ENCODE measurements at places on chromosomes 1 and 21.

- no peak for DNase-seq
Observed at GRCh38 chr1:14759042-14759818, 160.7 kb downstream of the KAZN start.

DNA sequence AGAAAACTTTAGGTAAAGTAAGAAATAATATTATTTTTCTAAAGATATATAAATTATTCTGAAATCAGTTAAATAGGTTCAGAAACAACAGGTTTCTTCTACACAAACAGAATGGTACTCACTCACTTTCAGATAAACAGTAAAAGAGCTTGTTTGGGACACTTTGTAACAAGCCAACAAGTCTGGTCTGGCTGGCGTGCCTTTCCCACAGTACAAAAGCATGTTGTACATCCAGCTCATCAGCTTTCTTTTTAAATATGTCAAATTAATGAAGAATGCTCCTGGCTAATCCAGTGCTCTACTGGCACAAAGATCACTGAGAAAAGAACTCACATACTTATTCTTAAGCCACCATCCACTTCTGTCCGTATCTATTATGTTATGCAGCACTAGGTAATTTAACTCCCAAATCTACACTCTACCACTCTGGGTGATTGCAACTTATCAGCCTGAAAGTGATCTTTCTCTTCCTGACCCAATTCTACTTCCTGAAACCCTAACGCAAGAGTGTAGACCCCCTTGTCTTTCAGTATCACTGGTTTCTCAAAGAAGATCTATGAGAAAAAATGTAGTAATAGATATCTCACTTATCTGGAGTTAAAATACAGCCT lies 32.6 kb downstream of the TRIT1 start:
- DNase-seq: no peak

DNA sequence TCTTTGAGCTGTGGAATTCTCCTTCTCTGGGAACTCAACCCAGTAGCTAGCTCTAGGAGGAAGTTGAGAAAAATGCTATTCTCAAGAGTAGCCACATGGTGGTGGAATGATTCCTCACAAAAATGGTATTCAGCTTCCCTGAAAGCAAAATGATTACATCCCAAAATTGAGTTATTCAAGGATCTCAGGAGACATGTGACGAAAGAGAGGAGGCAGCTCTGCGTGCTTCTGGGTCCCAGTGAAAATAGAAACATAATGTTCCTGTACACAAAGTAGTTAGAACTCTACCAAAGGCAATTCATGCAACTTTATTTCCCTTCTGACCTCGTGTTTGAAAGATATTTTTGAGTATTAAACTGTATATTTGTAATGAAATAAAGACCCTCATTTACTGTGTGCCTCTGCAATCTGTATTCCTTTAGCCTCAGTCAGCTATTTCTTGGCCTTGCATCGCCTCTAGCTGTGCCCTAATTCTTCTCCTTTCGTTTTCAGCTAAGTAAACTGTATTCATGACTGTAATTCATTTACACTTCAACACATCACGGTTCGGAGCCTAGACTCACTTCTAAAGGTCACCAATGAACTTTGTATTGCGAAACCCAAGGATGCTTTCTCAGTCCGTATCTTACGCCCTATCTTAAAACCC lies 167.3 kb downstream of the FASLG start:
- no peak for DNase-seq

- DNase-seq: no peak
Observed at GRCh38 chr1:175471039-175471800, 272.2 kb downstream of the TNR start.

DNA sequence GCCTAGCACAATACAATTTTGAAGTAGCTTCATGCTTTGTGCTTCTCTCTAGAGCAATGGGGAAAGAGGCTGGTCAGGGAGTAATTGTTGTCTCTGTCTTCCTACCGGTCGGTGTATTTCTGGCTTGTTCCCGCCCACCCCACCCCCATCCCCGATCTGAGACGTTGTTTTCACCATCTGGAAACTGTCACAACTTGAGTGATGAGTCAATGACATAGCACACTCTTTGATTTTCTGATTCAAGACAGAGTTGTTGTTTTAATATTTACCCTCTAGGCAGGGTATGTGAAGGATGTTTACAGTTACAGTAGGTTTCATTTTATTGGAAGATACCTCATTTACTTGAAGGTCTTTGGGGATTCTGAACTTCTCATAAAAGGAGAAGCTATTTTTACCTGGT lies 7.0 kb downstream of the IL12RB2 start:
- DNase-seq: no peak

DNA sequence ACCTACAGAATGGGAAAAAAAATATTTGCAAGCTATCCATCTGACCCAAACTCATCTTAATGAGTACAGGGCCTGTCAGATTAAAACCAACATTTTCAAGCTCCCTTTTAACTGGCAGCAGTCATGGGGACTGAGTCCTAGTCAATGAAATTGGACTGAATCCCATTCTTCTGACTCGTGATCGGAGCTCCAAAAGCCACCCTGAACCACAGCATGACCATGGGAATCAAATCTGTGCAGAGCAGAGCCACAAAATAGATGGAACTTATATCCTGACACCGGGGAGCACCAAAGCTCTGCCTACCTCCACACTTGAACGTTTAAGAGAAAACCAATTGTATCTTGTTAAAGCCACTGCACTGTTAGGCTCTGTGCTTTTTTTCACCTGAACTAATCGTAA lies 5.0 kb upstream of the RWDD3 start:
- no peak for DNase-seq

DNA sequence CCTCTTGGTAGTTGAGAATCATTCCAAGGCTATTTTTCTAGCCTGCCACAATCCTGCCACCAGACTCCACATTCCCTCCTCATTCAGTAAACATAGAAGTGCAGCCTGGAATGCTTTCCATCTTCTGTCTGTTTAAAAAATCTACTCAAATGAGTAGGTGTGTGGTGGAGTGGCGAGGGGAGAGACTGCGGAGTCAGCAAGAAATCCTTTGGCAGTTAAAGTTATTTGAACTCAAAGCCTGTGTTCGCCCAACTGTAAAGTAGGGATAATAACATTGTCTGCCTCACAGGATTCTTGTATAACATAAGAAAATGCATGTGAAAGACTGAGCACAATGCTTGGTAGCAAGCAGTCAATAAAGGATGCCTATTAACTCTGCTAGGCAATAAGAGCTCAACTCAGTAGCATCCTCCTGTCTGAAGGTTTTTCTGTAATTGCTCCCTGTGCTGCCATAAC lies 22.2 kb upstream of the DPT start:
- DNase-seq: no peak
